ENCODE measurements at places on chromosomes 2 and 18.

GRCh38 chr2:179614121-179614520, 247.3 kb downstream of the ZNF385B start:
- DNase-seq, result no peak

DNA sequence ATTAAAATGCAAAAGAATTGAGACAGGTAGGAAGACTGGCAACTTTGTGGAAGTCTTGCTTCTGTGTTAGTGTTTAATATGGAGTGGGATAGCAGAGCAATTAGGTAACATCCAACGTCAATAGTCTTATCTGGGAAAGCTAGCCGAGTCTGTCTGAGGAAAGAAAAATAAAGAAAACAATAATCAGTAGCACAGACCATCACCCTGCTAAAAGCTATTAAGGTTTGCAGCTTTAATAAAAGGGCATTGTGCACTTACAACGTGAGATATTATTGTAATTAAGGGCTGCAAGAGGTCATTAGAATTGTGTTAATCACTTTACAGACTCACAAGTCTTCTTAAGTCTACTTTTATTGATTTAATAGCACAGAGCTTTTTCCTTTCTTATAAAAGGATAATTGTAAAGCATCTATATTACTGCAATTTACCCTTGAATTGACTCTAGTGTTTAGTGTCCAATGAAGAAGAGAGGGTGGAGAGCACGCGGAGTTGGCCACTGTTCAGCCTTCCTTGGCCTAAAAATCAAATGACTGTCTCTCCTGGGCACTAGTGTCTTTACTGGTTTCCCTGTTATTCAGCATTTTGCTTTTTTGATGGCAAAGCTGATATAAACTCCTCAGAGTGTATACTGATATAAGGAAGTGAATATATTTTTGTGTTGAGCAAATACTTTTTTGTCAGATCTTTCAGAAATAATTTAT, 2.0 kb downstream of the CDH7 start:
- DNase-seq, result no peak

GRCh38 chr18:66457245-66457644, 146.6 kb downstream of the CDH19 start:
- DNase-seq, result no peak

- DNase-seq, result no peak
Observed at GRCh38 chr2:84991404-84992160, 20.6 kb downstream of the KCMF1 start.

DNA sequence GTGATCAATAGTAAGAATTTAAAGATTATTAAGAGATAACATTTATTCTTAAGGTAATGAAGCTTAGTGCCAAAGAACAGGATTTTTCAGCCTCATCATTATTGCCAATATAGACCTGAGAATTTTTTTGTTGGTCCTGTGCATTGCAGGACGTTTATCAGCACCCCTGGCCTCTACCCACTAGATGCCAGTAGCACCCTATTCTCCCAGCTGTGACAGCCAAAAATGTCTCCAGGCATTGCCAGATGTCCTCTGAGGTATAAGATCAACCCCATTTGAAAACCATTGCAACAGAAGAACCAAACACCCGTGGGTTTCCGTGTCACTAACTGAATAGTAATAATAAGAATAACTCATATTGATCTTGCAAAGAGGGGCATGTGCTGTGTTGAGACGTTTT, 700.0 kb upstream of the SOX11 start:
- DNase-seq, result no peak

- DNase-seq, result no peak
Observed at GRCh38 chr2:42098571-42099437, 51.0 kb downstream of the PKDCC start.

- no peak for DNase-seq
Observed at GRCh38 chr18:75071866-75072671, 136.9 kb downstream of the PTGR3 start.

DNA sequence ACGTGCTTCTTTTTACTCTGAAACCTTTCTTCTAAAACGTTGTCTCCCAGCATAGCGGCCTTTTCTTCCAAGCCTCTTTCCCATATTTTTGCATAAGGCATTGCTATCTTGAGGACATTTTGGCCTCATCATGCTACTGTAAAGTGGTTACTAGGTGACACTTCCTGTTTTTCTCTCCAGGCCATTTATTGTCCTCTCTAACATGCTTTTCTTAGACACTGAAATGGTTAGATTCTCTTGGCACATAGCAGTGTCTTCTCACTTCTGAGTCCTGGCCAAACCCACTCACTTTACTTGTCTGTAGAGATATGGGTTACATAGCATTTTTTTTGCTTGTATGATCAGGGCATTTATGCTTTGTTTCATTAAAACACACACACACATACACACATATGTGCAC, 50.1 kb upstream of the KCNH7 start:
- DNase-seq, result no peak

DNA sequence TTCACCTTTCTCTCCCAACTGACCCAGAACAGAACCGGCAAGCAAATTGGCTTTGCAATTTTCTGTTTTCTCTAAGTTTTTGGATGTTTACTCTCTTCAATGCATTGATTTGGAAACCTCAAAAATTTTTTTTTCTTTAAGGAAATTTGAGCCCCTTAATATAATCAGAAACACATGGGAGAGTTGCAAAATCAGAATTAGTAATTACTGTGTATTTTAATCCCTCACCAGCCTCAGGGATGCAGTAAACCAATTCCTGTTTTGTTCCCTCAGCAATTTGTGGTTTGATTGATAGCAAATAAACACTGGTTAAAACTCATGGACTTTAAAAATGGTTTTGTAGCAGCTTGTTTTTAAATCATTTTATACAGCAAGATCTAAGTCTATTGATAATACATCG, 281.5 kb downstream of the NEDD4L start:
- no peak for DNase-seq

- no peak for DNase-seq
Observed at GRCh38 chr2:79892123-79892522, 379.3 kb downstream of the CTNNA2 start.

GRCh38 chr2:30403592-30404312, 43.3 kb upstream of the LCLAT1 start:
- DNase-seq, result no peak

DNA sequence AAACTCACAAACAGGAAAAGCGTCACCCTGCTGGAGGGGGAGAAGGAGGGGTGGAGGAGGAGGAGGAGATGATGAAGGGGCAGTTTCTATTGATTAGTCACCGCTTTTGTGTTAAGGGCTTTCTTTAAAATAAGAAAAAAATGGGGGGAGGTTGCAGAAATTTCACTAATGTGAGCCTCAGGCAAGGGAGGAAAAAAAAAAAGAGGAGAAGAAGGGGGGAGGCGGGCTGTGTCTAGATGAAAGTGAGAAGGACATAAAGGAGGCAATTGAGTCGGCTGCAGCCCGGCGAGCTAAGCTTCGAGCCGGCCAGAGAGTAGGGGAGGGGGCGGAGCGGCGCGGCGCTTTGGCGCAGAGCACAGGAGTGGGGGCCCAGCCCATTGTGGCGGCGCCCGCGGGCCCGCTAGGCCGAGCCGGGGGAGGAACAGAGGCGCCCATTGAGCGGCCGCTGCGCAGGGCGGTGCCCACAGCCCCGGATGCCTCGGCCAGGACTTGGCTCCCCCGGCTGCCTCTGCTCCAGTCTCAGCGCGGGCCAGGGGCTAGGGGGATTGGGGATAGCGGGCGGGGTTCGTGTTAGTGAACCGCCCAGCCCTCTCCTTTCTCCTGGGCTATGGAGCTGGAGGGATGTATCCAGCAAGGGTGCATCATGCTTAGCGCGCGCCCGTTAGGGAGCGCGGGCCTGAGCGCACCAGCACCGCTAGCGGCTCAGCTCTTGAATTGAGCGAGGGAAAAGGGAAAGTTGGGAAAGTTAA, 7.9 kb downstream of the PAX3 start:
- DNase-seq, result no peak

GRCh38 chr2:239331560-239331959, 69.3 kb downstream of the HDAC4 start:
- no peak for DNase-seq

- no peak for DNase-seq
Observed at GRCh38 chr2:9800975-9801726, 42.1 kb upstream of the TAF1B start.

DNA sequence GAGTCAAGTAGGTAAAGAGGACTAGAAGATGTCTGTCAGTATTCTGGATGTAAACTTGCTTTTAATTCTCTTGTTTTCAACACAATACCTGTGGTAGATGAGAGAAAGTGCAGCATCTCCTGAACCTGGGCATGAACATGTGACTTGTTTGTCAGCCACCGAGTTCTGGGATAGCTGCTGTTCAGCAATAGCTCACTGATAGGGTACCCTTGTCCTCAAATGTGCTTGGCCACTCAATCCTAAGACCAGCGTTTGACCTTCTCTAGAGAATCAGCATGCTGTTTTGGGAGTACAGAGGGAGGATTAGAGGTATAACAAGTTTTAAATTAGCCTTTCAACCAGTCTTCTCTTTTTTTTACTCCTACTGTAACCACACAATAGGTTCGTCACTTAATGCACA, 23.2 kb downstream of the RPIA start:
- no peak for DNase-seq

DNA sequence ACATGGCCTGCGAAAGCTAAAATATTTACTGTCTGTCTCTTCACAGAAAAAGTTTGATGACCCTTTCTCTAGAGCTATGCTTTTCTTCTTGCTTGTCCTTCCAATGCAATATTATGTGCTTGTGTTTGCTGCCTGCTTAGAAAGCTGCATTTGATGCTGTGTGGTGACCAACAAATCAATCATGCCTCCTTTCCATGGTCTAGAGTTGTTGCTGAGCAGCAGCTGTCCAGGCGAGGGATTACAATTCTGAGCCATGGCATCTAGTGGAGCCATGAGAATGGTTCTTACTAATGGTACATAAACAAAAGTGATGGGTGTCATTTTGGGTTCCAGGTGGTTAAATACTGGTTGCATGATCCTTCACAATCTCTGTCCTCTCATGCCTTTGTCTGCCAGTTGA, 1142.1 kb downstream of the DPP10 start:
- no peak for DNase-seq

DNA sequence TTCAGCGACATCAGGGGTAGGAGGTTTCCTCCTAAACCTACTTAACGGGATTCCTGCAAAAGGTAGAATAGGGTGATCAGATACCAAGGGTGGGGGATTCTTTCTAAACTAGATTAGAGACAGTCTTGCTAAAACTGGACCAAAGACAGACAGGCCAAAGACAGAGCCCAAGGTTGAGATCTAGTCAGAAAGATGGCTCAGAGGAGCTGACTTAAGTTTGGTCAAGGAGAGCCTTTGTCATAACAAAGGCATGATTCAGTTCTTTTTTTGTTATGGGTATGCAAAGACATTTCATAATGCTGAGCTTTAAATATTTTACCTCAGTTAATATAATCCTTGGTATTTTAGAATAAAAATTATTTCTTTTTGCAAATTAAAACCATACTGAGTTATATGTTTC, 17.8 kb upstream of the GPR75 start:
- no peak for DNase-seq

GRCh38 chr2:184004289-184004947, 593.9 kb upstream of the ZNF804A start:
- DNase-seq, result no peak

DNA sequence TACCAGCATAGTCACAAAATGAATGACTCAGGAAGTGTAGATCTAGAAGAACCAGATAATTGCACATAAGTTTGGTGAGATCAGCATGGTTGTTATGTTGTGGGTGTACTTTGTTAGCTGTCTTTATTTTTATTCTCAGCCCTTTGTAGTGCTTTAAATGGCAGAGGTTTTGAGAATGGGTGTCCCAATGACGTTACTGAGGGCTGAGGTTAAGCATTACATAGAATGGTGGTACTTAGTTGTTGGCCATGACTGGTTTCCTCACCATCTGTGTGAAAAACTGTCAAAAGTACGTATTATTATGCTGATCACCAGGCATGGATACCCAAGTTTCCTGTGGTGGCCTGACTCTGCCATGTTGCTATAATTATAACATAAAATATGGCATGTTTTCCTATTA, 165.8 kb downstream of the UBE2E3 start:
- no peak for DNase-seq

DNA sequence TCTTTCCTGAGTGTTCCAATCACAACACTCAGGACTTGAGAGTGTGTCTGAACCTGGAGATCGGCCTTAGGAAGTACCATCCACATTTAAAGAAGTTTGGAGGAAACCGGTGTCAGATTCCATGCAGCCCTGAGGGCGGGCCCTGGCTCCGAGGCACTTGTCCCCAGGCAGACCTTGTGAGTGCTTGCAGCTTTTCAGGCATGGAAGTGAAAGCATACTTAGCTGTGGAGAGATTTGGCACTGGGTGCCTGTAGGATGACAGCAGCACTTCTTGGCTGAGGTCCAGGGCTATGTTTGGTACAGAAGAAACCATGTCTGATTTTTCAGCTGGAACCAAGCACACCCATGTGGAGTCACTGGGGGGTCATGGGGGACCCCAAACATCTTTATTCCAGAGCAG, 230.8 kb downstream of the SEPTIN10 start:
- DNase-seq, result peak; percentile 83

DNA sequence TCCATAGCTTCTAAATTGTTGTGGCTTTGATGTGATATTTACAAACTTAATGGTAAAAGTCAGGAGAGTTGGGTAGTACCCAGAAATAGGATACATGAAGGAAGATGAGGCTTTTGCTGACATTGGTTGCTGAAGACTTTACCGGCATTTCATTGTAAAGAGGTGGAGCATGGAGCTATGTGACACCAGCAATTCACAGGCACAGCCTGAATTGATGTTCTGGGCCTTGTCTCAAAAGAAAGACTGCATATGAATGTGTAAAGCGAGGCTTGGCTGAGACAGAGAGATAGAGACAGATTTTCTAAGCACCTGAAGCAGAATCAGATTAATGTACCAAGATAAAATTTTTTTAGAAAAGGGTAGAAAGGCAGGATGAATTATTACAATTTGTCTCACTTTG, 864.9 kb upstream of the ID2 start:
- no peak for DNase-seq

DNA sequence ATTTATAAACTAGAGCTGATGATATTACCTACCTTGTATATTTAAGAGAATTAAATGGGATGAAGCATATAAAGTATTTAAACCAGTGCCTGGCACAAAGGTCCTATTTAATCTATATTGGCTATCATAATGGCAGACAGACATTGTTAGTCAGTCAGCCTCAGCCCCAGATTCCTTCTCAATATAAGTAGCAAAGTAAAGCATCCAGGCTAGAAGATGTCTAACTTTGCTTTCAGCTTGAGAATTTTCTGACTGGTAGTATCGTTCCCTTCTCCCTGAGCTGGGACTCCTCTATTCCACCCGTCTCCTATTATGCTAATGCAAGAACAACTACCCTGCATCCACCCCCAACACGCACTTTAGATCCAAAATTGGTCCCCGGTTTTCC, 215.7 kb upstream of the SIX2 start:
- no peak for DNase-seq

Measured in left lung (tissue), 14 donors.